ENCODE measurements at places on chromosomes 12 and 14.

- DNase-seq: no peak
Observed at GRCh38 chr14:100588671-100589070, 1.5 kb upstream of the BEGAIN start.

GRCh38 chr14:69398818-69399210 is 322 bp downstream of the SLC39A9 start:
- no peak for DNase-seq

GRCh38 chr14:63745858-63746425 is 18.1 kb upstream of the SGPP1 start:
- DNase-seq: no peak

DNA sequence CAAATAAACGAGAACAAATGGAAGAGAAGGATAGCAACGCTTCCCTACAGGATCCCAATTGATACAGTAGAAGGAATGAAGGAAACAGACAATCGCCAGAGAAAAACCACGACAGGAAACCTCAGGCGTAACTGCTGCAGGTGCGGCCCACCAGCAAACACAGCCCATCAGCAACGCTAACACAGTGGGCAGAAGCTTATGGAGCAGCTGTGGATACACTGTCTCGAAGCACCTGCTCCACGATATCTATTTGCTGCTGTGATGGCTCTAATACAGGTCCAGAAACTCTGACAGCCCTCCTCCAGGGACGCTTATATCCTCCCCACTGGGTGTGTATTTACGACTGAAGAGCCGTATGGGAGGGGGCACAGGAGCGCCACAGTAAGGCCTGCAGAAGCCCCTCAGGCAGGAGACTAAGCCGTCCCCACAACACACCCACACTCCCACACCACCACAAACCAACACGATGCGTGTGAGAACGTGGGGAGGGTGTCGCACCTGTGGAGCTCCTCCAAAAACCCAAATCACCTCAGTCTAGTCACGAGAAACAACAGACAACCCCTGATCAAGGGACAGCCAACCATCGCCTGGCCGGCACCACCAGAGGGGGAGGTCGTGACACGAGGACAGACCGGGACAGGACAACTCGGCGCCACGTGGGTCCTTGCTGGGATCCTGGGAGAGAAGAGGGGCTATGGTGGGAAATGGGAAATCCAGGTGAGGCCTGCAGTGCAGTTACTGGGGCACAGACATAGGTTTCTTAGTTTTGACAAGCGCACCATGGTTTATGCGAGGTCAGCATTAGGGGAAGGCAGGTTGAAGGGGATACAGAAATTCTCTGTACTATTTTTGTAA is 24.0 kb downstream of the POLE start:
- no peak for DNase-seq

- DNase-seq: no peak
Observed at GRCh38 chr12:114401328-114402083, 4.4 kb downstream of the TBX5 start.

DNA sequence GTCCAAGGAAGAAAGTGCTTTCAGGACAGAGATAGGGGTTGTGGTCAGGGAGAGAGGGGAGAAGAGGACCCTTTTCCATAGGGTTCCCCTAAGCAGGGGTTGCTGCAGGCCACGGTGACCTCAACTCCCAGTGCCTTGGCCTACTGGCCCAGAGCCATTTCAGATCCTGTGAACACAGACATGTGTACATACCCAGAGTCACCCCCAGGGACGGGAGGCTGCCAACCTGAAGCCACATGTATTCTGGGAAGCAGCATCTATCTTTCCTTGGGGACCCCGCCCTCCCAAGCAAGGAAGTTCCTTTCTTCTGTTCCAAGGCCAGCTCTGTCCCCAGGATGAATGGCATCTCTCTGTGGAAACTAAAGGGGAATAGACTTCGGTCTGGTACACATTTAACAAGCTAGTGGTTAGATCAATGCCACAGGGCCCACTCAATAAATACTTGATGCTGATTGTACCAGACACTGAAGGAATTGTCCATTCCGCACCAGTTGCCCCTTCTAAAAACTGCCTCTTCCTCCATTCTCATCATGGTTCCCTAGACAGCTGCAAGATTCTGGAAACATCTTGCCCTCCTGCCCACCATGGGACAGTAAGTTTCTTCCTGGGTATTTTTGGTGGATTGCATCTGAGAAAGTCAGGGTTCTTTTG is 25.2 kb upstream of the DGLUCY start:
- DNase-seq: no peak

DNA sequence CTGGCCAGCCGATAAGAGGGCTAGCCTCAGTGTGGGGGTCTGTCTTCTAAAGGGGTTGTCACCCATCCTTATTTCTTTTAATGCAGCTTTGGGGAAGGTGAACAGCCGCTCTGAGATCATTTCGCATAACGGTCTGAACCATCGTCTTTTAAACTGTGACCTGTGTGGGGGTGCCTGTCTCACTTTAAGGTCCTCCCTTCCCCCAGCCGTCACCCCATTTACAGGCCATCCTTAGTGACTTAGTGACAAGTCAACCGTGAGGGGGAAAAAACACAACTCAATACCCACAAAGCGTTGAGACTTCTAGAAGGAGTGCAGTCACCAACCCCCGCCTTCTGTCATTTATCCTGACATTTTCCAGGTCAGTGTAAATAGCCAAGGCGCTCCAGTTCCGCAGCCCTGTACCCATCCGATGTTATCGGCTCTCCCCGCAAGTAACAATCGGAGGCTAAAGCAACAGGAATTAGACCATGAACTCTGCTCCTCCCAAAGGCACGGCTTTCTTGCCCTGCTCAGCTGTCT is 505 bp upstream of the DENND5B start:
- DNase-seq: no peak

DNA sequence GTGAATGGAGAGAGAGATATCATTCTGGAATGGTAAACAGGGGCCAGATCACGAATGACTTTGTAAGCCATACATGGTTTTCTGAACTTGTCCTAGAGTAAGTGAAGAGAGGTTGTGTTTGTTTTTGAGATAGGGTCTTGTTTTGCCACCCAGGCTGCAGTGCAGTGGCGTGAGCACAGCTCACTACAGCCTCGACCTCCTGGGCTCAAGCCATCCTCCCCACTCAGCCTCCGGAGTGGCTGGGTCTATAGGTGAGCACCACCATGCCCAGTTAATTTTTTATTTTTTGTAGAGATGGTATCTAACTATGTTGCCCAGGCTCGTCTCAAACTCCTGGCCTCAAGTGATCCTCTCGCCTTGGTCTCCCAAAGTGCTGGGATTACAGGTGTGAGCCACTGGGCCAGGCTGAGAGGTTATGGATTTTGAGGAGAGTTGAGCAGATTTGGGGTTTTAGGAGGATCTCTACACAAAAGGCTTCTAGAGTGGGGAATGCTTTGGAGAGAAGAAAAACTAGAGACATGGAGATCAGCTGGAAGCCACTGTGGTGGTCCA is 19.7 kb upstream of the GPRC5A start:
- DNase-seq: no peak

DNA sequence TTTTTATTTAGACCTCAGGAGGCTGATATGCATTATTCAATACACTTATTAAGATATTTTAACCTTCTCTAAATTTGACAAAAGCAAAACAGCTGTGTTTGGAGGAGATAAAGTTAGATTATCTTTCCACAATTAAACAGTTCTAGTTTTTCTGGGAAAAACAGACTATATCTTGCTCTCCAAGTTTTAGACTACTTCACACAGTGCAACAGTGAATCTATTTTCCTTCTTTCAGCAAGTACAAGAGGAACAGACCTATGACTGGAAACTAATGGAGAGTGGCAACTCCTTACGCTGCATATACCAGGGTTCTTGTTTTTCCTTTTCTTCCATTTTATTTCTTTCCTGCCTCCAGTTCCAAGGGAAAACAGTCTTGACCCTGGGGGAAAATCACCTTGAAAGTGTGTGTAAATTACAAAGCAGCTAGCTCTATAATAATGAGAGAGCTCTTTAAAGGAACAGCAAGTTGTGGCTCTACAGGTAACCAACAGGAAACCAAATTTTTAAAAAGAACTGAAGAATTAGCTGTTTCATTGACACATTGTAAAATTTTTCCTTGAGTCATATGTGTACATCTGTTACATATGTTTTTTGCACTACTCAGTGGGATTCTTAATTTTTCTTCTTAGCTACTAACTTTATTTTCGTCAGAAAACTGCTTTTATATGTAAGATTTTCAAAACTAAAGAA is 27.4 kb downstream of the DNM1L start:
- DNase-seq: no peak

GRCh38 chr12:49021292-49021915 is 2.8 kb upstream of the PRKAG1 start:
- no peak for DNase-seq

- no peak for DNase-seq
Observed at GRCh38 chr14:41957459-41957858, 350.8 kb downstream of the LRFN5 start.

DNA sequence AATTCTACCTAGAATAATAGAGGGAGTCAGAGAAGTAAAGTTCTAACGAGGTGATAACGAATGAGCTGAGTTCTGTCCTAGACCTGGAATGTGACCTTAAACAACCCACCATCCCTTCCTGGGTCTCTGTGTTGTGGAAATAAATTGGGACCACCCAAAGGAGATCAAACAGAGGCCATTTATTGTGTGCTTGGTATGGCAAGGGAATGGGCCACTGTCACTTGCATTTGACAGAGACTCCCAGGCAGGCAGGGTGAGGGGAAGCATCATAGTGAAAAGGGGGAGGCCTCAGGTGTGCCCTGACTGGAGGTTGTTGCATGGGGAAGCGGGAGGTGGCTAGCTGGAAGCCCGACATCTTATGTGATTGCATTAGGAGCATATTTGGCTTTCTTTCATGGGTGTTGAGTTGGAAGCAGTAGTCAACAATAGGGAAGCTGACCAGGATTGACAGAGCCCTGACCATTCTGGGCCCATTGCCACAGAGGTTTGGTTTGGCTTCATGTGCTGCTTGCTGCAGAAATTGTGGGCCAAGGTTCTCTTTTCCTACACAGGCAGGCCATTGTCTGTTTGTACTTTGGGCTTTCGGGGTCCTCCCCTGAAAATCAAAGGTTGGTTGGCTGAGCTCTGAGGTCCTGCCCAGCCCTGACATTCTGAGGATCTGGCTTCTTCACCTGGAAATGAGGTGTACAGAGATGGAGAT is 17.6 kb upstream of the FAM181A start:
- DNase-seq: no peak

- no peak for DNase-seq
Observed at GRCh38 chr14:53285821-53286220, 132.7 kb upstream of the DDHD1 start.

DNA sequence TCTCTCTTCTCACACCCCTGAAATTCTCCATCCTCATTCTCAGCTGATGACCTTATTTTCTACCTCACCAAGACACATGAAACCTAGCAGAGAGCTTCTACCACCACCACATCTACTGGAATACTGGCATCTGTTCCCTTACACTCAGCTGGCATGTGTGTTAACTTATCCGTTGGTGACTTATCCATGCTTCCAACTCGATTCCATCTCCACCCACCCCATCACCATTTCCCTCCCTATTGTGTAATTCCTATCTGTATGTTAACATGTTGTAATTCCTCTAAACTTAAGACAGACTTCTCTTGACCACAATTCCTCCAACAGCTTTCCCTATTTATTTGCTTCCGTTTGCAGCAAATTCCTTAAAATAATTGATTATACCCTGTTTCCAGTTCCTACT is 15.4 kb downstream of the C1S start:
- no peak for DNase-seq

DNA sequence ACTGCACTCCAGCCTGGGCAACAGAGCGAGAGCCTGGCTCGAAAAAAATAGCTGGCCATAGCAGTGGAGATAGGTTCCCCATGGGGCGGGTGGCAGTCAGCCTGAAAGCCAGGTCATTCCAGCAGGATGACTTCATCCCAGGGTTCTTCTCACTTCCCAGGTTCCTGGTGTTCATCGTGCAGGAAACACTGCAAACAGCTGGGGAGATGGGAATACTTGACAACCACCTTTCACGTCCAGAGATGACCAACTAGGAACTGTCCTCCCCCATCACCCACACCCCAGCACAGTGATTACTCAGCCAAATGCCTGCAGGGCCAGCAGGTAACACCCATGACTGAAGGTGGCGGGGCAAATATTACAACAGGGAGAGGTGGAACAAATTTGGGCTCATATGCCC is 1.7 kb downstream of the VSIG10 start:
- no peak for DNase-seq

DNA sequence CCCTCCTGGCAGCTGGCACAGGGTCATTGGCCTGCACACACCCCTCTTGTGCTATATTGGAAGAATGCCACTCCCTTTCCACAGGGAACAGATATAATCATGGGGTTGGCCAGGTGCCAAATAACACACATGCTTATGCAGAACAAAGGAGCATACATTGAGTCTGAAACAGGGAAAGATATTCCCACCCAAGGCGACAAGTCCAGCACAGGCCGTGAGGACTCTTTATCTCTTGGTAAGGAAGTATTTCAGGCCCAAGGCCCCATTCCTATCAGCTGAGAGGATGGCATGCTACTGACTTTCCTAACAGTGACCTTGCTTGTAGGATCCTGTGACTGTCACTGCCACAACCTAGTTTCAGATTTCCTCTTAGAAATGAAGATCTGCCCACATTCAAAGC is 59.0 kb upstream of the STXBP6 start:
- DNase-seq: no peak

- DNase-seq: no peak
Observed at GRCh38 chr14:24915403-24915921, 134.5 kb downstream of the STXBP6 start.

DNA sequence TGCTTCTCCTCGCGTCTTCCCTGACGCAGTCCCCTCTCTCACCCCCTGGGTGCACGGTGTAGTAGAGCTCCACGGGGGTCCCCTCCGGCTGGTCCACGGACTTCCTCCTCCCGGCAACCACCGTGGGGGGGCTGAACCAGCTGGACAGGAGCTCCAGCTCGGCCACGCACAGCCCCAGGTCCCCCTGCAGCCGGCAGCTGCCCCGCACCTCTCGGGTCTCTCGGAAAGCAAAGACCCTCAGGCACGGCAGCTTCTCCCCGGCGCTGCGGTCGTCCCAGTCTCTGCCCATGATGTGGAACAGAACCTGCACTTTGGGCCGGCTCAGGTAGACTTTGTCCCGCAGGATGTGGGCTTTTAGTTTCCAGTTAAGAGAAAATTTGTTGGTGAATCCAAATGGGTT is 203.8 kb downstream of the TMEM132D start:
- DNase-seq: no peak

GRCh38 chr12:122081697-122082221 is 3.2 kb downstream of the MLXIP start:
- DNase-seq: no peak

Data from GOT3 (cell line).